Immature natural killer cell (primary cell): ENCODE measurements at places on chromosomes 2 and 18. TPM values are rescaled to one million over a fixed set of nuclear protein-coding genes. Genes with fewer than 3 reads are reported as not detected.
A peak's percentile ranks its signal among the peaks of the same experiment; 100 is the strongest.

- H3K4me3 ChIP-seq: no peak overlapping the region
- no peaks in the 10 kb centered on the region for H3K27me3 ChIP-seq
- DNase-seq: no peak
- H3K27ac ChIP-seq: no peak overlapping the region
- H3K4me1 ChIP-seq: no peaks in the 10 kb centered on the region
Measured at GRCh38 chr18:39587586-39587985, 2022.0 kb upstream of the CELF4 start.

DNA sequence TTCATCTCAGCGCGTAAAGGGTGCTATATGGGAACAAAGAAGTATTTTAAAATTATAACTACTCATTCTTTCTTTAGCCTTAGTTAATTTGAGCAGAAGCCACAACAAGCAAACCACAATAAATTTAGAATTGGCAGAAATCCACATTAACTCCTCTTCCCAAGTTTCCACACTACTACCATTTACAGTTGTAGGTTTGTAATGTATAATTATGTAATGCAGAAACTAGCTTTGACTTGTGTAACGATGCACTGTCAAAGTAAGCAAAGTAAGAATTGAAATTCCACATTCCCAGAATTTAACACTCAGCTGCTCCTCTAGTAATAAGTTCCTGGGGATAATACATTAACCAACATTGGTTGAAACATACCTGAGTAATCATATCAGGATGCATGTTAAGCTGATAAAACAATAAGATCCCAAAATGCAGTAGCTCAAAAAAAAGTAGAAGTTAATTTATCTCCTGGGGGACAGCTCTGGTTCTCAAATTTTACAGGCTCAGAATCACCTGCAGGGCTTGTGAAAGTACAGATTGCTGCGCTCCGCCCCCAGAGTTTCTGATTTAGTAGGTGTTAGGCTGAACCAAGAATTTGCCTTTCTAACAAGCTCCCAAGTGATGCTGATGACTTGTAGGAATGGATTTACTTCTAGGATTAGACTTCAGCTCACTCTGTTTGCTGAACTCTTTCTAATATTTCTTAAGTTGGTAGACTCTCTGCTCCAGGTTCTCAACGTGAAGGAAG lies 9.9 kb downstream of the GRP start:
- H3K4me1 ChIP-seq: no peaks in the 10 kb centered on the region
- no peak for DNase-seq
- no peak overlapping the region for H3K27ac ChIP-seq
- no peaks in the 10 kb centered on the region for H3K27me3 ChIP-seq

DNA sequence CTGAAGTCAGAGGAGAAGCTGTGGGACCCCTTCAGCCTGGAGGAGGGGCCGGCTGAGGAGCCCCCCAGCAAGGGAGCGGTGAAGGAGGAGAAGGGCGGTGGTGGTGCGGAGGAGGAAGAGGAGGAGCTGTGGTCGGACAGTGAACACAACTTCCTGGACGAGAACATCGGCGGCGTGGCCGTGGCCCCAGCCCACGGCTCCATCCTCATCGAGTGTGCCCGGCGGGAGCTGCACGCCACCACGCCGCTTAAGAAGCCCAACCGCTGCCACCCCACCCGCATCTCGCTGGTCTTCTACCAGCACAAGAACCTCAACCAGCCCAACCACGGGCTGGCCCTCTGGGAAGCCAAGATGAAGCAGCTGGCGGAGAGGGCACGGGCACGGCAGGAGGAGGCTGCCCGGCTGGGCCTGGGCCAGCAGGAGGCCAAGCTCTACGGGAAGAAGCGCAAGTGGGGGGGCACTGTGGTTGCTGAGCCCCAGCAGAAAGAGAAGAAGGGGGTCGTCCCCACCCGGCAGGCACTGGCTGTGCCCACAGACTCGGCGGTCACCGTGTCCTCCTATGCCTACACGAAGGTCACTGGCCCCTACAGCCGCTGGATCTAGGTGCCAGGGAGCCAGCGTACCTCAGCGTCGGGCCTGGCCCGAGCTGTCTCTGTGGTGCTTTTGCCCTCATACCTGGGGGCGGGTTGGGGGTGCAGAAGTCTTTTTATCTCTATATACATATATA lies 46.0 kb downstream of the BOLA3 start:
- H3K27ac ChIP-seq: peak overlapping the region; percentile 21
- peaks cover 8% of the 10 kb centered on the region for H3K36me3 ChIP-seq
- no peak overlapping the region for H3K4me3 ChIP-seq
- DNase-seq: no peak

GRCh38 chr2:167749660-167750059 lies 497.7 kb downstream of the STK39 start:
- H3K4me3 ChIP-seq: no peak overlapping the region
- DNase-seq: no peak
- H3K36me3 ChIP-seq: no peaks in the 10 kb centered on the region
- no peak overlapping the region for H3K27ac ChIP-seq
- H3K4me1 ChIP-seq: no peaks in the 10 kb centered on the region

The HSPD1 gene
- polyA plus RNA-seq: 52.2 TPM

- no peaks in the 10 kb centered on the region for H3K27me3 ChIP-seq
- H3K4me3 ChIP-seq: no peak overlapping the region
- no peak for DNase-seq
- H3K36me3 ChIP-seq: no peaks in the 10 kb centered on the region
Measured at GRCh38 chr2:214450118-214450894, 39.5 kb downstream of the VWC2L start.
